DND-41 (cell line): ENCODE measurements at places on chromosomes 7 and 10.

DNA sequence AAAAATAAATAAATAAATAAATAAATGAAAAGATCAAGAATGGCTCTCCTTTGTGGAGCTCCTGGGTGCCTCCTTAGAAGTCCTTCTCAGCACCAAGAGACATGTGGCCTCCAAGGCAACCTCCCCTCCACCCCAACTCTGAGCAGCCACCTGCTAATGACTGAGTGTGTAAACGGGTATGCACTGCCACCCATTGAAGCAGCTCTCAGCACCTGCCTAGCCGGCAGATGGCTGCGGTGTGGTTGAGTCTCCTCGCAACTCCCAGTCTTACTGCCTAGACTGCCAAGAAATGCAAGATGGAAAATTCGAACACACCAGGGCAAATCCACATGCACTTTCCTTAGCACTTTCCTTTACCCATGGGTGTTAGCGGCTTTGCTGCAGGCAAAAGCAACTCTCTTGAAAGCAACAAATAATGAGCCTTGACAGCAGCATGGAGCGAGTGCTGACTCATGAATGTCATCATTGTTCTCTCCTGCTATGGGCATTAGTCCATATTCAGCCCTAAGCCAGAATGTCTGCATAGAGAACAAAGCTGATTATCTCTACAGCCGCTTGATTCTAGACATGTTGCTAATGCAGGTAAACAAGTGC is 913.9 kb upstream of the AUTS2 start:
- no peak for DNase-seq

GRCh38 chr10:103499881-103500280 is 6.4 kb downstream of the NEURL1 start:
- no peak for DNase-seq

- no peak for DNase-seq
Measured at GRCh38 chr10:102868911-102869257, 386 bp upstream of the AS3MT start.

DNA sequence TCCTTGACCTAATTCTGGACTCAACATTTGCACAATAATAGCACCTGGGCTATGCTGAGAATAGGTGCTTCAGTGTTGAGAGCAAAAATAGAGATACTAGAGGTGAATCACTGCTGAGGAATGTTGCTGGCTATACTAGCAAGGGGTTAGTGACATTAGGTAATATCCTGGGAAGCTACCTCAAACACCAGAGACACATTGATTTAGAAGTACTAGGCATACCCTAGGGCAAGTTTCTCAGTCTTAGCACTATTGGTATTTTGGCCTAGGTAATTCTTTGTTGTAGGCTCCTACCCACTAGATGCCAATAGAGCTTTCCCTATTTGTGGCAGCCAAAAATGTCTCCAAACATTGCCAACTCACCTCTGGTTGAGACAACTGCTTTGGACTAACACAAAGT is 484.0 kb upstream of the MBL2 start:
- DNase-seq: no peak

- DNase-seq: no peak
Measured at GRCh38 chr10:86169066-86169465, 197.5 kb downstream of the GRID1 start.

DNA sequence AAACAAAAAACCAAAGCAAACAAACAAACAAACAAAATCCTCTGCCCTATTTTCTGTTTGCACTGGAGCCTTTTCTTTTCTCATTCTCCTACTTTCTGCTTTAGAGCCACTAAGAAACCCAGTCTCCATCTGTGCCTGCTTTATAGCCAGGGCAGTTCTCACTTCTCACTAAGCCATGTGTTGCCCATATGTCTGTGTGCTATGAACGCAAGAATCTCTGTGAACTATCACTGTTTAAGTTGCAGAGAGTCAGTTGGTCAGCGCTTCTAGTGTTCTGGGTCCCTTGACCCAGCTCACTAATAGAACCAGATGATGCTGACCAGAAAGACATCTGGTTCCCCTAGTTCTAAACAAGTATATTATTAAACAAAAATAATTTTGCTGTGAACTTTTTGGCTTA is 81.4 kb downstream of the FAM185A start:
- no peak for DNase-seq
